Effector memory CD4-positive, alpha-beta T cell (primary cell): ENCODE measurements at places on chromosomes 2 and 18.

- DNase-seq: no peak
Measured at GRCh38 chr2:228681426-228681825, 499.9 kb upstream of the SPHKAP start.

DNA sequence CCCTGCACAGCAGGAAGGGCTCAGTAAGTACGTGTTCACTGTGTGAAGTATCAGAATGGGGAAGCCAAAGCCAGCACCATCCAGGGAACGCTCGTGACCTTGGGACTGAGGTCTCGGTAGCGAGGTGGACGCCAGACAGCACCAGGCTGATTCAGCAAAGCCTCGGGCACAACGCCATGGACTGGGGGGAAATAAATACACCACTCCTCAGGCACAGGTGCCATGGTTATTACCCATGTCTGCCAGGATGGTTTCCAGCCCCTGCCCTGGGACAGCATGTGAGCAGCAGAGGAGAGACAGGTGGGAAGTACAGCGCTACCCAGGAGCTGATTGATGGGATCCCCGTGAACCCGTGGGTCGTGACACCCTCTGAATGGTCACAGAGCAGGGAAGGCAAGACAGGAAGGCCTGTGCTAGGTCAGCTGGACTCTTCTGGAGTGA is 53.0 kb downstream of the REEP1 start:
- DNase-seq: no peak

- no peak for DNase-seq
Measured at GRCh38 chr2:232488721-232489300, 1.2 kb upstream of the ECEL1 start.

DNA sequence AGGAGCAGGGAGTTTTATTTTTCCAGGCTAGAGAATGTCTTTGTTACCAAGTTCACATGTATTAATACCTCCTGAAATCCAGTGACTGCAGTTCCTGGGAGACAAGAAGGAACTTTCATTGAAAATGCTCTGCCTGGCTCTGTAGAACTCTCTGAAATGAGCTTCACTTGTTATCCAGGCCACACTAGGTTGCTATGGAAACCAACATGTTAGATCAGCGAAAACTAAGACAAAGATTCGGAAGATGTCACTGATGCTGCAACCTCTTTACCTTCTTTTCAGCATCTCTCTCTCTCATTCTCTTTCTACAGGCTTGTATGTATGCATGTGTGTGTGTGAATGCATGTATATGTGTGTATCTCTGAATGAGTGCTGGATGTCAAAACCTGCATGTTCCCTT is 218.5 kb downstream of the TRIB2 start:
- no peak for DNase-seq

- no peak for DNase-seq
Measured at GRCh38 chr18:23291456-23292205, 156.3 kb downstream of the CABLES1 start.

- no peak for DNase-seq
Measured at GRCh38 chr2:55992455-55992854, 68.9 kb upstream of the EFEMP1 start.

DNA sequence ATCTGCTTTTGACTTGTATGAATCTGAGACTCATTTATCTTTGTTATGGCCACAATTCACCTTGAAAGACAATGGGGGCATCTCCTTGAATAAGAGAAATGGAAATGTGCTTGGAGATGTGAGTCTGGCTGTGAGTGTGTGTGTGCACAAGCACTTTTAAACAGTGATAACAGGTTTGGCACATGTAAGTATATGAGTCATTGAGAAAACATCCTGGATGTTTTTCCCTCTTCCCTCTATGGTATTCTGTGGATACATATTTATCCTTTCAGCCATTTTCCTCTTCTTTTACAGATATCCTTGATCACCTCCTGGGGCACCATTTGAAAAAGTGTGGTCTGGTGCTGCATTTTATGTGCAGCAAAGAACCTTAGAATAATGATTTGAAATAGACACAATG is 317.3 kb upstream of the THUMPD2 start:
- DNase-seq: no peak

DNA sequence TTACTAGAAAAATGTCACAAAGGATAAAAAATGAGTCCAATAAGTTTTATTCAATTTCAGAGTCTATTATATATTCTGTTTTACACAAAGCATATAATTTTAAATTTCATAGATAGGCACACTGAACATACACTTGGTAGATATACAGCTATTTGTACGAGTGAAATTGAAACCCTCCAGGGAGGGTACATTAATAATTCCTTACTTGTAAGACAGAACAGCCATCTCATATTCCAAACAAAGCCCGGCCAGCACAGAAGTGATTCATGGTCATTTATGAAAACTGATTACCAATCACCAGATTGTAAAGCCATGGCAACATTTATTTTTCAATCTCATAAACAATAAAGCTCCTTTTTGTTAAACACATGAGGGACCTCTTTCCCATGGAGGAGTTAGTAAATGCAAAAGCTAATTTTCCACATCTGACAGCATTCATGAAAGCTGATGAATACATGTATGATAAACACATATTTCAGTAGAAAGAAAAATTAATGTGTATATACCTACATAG is 190.6 kb downstream of the TDRD15 start:
- no peak for DNase-seq

- DNase-seq: no peak
Measured at GRCh38 chr2:149606251-149606811, 18.8 kb upstream of the MMADHC start.

DNA sequence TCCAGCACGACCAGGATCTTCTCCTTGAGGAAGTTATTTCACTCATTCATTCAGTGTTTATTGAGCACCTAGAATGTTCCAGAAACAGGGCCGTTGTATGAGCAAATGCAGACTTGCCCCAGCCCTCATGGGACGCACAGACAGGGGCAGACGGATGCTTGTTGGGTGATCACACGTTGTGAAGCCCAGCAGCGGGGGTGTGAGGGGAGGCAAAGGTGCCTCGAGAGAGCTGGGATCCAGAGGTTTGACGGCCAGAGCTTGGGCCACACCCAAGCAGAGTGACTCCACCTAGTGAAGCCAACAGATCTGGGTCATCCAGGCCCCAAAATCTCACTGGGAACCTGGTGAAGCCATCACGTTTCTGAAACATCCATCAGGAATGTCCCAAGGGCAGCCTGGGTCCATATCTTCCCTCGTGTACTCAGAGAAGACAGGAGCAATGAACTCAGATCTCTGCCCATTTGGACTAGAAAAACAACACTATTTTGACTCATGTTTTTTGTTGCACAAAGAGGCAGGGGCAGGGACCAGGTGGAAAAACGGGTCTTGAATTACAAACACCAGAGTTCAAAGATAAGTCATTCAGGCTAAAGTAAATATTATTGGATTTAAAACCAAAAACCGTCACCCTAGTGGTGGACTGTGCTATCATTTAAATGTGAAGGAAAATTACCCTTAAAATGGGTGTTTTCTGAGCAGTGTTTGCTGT is 54.9 kb upstream of the RBM44 start:
- no peak for DNase-seq

DNA sequence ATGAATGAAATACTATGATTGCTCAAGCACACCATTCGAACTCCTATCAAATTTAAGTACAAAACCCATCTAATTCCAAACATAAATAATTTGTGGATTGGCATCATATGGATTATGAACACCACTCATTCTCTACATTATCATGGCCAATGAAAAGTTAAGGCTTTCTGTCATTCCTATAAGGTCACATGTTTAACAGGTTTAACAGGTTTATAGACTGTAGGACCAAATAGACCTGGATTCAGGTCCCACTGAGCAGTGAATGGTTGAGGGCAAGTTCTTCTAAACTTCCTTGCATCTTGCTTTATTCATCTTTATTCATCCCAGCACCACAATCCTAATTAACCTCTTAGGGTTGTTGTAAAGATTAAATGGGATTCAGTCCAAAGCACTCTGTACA is 33.4 kb downstream of the FBXO36 start:
- no peak for DNase-seq

GRCh38 chr2:84879584-84880394 is 1.1 kb downstream of the TRABD2A start:
- DNase-seq: no peak

DNA sequence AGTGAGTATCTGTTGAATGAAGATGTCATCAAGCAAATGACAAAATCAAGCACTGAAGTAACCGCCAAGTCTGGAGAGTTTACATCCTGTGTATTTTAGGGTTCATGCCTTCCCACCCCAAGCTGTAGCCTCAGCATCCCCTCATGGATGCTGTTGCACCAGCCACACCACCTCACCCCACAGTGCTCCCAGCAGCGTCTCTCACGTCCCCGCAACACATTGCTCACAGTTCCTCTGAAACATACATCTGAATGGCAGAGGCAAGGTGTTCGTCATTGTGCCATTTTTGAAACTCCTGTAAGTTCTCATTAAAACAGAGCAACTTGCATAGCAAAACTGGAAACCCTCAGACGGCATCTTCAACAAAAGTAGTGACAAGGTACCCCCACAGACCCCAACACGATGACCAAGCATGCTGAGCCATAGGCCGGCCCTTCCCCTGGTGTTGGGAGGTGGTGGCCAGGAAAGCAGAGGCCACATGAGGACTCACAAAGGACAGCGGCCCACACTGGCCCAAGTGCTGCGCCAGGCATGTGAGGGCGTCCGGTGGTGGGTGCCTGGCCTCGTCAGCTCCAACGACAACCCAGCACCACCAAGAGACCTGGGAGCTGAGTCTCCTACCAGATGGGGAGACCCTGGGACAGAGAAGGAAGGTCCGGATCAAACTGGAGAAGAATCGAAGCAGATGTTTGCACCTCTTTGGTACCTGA is 456.5 kb downstream of the EIPR1 start:
- no peak for DNase-seq

DNA sequence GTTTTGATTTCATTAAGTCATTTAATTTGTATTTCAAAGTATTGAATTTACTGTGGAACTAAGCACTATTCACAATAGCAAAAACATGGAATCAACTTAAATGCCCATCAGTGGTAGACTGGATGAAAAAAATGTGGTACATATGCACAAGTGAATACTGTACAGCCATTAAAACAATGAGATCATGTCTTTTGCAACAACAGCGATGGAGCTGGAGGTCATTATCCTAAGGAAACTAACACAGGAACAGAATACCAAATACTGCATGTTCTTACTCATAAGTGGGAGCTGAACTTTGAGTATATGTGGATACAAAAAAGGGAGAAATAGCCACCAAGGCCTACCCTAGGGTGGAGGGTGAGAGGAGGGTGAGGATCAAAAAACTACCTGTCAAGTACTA is 164.4 kb downstream of the BABAM2 start:
- no peak for DNase-seq

GRCh38 chr2:148042219-148042618 is 21.3 kb downstream of the MBD5 start:
- no peak for DNase-seq

DNA sequence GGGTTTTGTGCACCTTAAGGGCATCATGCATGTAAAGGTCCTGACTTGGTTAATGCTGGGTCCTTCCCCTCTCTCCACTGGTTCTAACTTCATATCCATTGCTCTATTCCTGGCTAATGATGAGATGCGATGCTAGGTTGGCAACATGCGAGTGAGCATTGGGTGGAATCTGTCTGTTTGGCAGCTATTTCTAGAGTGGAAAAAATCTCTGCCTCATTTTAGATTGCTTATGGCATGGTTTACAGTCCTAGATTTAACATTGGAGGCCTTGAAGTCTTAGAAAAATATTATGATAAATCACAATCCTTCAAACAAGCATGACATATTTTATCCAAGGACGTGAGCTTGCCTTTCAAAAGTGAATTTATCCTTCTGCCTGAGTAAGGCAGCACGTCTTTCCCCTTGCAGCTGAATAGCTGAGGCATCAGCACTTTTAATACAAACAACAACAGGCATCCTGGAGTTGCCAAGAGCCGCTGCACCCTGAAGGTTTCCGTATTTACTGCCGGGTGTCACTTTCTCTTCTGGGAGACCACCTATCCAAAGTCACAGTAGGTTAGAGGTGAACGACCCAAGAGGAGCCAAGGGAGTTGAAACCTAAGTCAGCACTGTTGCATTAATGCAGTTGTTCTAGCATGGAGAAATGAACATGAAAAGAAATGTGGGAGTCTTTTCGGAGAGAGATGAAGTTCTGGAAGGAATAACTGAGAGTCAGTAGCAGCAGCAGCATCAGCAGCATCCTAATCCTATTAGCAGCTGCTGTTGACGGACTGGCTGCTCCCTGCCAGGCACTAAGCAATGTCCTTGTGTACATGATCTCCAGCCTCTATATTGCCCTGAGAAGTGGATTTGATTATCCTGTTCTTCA is 78.4 kb downstream of the MAPK4 start:
- DNase-seq: no peak

GRCh38 chr2:199744260-199744659 is 106.7 kb downstream of the FTCDNL1 start:
- DNase-seq: no peak

DNA sequence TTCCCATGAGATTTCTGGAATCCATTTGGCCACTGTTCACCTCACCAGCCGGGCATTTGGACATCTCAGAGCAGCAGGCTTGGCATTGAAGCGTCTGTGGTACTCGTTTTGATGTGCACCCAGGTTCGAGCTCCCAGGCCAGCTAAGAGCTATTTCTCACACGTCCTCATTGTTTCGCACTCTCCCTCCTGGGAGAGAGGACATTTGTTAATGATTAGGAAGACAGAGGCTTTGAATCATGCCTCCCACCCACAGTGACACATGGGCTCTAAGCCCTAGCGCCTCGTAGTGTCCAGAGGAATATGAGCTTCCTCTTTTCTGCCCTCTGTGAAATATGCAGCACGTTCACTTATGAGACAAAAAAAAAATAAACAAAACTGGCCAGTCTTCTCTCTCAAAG is 361.8 kb downstream of the RND3 start:
- no peak for DNase-seq

GRCh38 chr18:41660654-41661053 is 294.4 kb upstream of the PIK3C3 start:
- DNase-seq: no peak

DNA sequence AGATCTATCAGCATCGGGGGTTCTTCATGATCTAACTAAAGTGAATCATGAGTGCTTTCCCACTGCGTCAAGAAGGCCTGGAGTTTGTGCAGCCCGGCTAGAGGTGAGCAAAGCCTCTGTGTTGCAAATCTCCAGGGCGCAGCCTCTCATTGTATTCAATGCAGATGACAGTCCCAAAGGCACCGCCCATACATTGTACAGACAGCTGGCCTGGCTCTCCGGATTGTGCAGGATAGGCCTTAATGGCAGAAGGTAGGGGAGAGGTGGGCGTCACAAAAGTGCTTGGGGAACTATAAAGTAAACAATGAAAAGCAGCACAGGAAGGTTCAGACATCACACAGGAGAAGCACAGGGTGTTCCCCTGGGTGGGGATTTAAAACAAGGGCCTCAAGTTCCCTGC is 907 bp upstream of the GYPC start:
- no peak for DNase-seq

- DNase-seq: no peak
Measured at GRCh38 chr2:134642938-134643337, 75.9 kb downstream of the TMEM163 start.

DNA sequence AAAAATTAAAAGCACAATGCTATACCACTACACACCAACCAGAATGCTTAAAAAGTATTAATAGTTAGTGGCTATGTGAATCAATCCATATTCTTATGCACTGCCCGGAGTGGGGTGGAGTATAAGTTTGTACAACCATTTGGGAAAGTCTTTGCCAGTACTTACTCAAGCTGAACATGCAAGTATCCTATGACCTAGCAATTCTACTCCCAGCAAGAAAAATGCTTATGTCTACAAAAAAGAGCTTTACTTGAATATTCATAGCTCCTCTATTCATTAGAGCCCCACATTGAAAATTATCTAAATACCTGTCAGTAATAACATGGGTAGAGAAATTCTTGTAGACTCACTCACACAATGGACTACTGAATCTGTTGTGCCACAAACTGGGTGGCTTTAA is 21.4 kb upstream of the CNOT11 start:
- no peak for DNase-seq
